Stimulated activated CD4-positive, alpha-beta T cell treated with anti-CD3 and anti-CD28 coated beads, Interleukin-1b, Interleukin-23, amount 100 ng/mL, for 1 hour (primary cell): ENCODE measurements at places on chromosomes 5 and 9.

DNA sequence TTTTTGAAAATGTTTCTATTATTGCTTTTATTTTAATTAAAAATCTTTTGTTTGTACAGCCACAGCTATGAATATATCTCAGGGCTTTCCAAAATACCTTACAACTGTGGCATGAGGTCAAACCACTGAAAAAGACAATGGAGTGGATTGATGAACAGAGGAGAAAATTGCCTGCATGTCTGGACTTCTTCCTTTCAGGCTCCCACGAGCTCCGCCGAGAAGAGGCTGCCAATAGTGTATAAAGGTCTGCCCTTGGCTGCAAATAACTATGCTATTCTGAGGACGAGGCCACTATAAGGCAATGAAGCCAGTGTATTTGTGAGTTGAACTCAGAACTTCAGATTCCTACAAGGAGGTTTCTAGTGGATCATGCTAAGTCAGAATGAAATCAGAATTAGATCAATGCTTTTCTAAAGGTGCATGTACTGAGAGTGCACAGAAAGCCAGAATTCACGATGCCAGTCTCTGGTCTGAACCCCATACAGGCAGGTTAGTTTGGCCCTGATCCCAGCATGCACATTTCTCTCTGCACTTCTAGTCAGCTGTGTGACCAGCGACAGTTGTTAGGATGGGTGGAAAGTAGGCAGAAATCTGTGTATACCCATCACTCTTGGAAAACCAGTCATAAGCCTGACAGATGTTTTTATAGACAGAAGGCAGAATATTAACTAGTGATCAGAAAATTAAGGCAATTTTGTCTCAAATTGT lies 42.7 kb upstream of the PLPP1 start:
- no peak for DNase-seq

DNA sequence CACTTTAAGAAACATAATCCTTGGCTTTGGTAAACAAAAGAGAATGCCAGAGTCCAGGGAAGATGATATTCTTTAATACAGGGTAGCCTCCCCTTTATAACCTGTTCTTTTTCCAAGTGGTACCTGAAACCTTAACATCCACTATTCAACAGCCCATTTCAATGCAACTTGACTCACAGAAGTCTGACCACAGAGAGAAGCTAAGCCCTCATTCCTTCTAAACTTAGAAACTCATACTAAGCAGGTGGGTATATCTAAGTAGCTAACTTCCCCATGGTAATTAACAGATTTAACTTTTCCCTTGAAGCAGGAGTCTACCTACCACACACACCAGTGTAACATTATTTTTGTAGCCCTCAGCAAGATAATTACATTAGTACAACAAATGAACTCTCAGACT lies 91.9 kb downstream of the CEMIP2 start:
- no peak for DNase-seq

GRCh38 chr9:98974994-98975712 lies 31.4 kb downstream of the COL15A1 start:
- DNase-seq = peak; percentile 40

DNA sequence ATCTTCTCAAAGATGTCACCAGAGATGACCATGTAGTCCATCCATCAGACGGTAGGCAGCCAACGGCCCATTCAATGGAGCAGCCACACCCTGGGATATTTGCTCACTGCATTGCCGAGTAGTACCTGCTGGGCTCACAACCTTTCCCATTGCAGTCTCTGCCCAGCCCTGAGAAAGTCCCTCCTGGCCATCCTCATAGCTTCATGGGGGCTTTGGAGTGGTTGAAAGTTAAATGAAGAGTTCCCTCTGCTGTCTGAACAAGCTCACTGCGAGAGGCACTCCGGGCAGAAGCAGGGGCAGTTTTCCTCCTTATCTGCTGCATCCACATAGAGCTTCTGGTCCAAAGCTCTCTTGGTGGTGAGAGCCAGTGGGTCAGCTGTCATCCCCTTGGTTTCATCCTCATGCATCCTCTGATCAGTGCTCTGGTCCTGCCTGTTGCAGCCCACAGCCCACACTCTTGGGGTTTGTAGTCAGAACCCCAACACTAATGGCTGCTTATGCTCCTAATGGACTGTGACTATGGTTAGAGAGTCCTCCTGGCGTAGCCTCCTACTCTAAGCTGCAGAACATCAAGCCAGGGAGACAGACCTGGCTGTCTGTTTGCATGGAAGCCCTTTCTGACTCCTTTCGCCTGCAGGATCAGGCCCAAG lies 23.3 kb downstream of the TNFSF8 start:
- DNase-seq = no peak

DNA sequence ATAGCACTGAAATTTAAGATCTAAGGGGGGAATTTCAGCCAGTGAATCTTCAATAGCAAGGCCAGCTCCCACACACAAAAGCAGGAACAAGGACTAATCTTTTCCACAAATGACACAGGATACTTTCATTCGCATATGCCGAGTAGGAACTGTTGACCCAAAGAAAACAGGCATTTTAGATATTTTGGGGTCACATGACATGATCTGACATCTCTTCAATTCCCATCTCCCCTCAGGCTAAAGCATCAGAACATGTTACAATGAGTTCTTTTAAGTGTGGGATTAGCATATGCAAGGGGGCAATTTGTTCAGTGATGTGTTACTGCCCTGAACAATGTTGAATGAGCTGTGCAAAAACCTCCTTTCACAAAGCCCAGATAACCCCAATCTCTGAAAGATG lies 68.2 kb downstream of the TLE1 start:
- no peak for DNase-seq

GRCh38 chr9:73577848-73578247 lies 426.2 kb downstream of the ANXA1 start:
- DNase-seq = no peak

DNA sequence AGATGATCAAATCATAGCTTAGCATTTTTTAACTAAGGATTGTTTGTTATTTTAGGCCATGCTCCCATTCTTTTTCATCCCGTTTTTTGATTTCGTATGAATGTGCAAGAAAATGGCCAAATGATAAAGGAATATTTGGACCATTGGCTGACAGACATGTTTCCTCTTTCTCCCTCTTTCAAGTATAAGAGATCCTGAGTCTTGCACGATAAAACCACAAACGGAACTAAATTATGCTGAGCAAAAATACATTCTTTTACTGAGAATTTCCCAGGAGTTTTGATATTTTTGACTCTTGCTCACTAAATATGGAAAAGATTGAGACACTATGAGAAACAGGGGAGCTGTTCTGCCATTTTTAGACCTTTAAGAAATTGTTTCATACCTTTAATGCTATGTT lies 90.4 kb upstream of the KLF9 start:
- no peak for DNase-seq

DNA sequence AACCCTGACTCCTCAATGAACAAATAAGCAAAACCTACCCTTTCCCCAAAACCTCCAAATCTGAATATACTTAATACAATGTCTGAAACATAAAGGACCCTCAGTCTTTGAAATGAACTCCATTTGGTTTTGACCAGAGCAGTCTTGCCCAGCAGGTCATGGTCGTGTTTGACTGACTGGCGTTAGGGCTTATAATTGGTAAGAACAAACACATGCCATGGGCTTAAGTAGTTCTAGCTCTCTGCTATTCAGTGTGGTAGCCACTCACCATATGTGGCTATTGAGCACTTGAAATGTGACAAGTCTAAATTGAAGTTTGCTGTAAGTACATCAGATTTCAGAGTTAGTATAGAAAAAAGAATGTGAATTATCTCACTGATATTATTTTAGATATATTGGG lies 42.1 kb downstream of the LRRTM2 start:
- DNase-seq = no peak

DNA sequence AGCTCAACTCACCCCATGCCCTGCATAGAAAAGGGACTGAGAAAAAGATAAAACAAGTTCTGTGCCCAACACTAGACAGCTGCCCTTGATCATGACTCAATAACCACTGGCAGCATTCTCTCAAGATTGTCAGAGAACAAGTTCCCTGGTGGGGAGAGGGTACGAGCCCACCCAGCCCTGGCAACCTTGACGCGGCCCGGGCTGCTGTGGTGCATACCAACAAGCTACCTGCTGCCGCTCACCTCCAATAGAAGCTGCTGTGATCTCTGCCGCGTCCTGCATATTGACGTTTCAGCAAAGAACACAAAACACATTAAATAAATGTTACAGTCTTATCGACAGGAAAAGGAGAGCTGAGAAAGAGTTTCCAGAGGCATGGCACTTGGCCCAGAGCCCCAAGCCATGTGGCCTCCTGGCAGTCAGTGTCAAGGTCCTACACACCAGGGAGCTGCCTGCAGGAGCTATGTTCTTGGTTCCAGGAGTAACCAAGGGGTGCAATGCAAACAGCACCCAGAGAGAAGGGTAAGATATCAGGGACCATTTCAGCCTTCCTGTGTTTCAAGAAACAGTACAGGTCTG lies 28.3 kb downstream of the WHRN start:
- no peak for DNase-seq

- no peak for DNase-seq
Observed at GRCh38 chr9:32589083-32589723, 16.2 kb upstream of the NDUFB6 start.

DNA sequence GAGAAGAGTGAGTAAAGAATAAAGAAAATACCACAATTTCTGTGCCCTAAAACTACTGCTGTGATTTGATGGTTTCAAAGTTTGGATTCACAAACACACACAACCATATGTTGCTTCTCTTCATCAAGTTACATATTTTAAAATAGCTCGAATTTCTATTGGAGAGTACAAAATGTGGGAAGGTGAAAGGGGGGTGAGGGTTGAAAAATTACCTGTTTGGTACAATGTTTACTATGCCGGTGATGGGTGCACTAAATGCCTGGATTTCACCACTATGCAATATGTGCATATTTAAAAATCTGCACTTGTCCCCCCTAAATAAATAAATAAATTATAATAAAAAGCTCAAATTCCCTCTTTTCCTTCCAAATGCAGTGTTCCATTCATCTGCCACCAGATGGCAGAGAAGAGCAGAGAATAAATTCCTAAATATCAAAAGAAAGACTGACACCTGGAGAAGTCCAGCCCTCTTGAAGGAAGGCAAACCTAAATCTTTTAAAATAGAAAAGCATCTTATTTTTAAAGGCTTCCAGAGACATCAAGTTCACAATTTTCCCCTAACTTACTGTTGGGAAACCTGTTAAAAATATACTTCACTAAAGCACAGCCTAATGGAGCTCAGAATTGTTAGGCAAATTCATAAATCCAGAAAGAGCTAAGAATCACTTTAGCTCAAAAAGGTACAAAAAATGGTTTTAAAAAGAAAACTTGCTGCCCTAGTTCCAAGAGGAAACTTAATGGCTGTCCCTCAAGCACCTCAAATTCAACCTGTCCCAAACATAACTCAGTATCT lies 24.8 kb upstream of the HNRNPA0 start:
- no peak for DNase-seq

DNA sequence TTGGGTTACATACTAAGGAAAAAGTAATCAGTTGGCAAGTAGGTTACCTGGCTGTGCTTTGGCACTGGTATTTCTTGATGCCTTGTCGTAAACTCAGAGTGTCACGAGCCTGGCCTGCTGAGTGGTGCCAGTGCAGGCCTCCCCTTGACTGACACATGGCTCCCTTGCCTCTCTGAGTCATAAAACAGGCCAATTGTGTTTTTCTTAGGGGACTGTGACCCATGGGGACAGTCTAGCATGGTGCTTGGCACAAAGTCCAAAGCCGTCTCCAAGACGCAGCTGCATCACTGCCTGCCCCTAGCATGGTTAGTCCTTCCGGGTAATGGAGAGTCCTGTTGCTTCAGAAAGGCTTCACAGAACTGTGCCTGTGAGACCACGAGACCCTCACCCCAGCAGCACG lies 132.5 kb downstream of the MVB12B start:
- DNase-seq = no peak

DNA sequence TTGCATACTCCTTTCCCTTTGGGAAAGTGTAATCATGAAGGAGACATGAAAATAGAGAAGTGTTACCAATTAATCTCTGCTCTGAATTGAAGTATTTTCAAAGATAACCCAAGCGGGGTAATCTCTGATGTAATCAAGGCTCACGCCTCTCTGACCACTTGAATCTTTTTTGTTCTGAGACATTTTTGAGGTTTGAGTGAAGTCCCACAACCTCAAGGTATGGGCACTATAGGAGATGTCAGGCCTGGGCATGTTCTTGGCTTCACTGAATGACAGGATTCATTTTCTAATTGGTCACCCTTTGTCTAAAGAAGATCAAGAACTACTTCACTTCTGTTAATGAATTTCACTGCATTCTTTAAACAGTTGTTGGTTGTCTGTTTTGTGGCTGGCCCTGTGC lies 23.7 kb downstream of the ENHO start:
- no peak for DNase-seq

DNA sequence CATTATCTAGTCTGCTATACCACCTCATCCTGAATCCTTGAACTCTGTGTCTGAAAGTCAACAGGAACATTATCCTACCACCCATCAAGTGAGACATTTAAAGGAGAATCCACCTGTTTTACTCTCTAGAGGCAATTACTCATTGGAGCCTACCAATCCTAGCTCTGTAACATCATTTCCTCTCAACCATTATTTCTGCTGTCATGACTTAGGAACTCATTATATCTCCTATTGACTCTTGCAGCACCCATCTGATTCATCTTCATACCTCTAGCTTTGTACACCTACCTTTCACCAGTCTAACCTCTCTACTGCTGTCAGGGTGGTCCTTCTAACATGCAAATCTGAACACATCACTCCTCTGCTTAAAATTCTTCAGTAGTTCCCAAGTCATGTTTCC lies 481.5 kb downstream of the NFIB start:
- no peak for DNase-seq
